ENCODE measurements at places on chromosomes 3 and 15. TPM values are rescaled to one million over a fixed set of nuclear protein-coding genes. Genes with fewer than 3 reads are reported as not detected.

TPRG1 gene
- total RNA-seq = 0.16 TPM

- DNase-seq = no peak
These were observed 107.2 kb upstream of the RASGRP1 start for GRCh38 chr15:38671675-38672254.

DNA sequence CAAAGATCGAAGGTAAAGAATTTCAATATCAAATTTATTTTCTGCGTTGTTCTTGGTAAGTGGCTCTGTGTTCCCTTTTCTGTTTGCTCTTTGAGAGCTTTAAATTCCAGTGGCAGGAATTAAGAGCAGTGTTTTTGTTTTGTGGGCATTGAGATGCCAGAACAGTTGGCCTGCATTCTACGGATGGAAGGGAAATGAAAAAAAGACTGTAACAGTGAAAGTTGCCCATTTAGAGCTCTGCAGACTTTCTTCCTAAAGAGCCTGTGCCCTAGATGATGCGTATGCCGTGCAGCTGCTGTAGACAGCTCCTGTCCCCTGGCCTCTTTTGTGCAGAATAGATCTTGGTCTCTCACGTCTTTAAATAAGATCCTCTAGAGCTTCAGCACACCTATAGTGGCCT, 58.8 kb downstream of the KAT2B start:
- no peak for DNase-seq

DNA sequence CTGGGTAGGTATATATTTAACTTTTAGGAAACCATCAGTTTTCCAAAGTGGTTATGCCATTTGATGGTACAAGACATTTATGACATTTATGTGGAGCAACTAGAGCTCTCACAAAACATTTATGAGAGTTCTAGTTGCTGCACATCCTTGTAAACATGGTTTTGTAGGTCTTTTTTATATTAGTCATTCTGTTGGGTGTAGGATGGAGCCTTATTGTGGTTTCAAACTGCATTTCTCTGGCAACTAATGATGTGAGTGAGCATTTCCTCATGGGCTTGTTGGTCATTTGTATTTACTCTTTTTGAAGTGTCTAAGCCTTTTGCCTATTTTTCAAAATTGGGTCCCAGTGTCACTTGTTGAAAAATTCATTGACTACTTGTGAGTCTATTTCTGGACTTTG, 45.7 kb upstream of the MGLL start:
- DNase-seq = no peak

Measured in MG63 (cell line).